Stimulated activated CD4-positive, alpha-beta T cell treated with anti-CD3 and anti-CD28 coated beads, Interleukin-1b, Interleukin-23, amount 100 ng/mL, for 4 hours (primary cell): ENCODE measurements at places on chromosomes 2 and 18.

DNA sequence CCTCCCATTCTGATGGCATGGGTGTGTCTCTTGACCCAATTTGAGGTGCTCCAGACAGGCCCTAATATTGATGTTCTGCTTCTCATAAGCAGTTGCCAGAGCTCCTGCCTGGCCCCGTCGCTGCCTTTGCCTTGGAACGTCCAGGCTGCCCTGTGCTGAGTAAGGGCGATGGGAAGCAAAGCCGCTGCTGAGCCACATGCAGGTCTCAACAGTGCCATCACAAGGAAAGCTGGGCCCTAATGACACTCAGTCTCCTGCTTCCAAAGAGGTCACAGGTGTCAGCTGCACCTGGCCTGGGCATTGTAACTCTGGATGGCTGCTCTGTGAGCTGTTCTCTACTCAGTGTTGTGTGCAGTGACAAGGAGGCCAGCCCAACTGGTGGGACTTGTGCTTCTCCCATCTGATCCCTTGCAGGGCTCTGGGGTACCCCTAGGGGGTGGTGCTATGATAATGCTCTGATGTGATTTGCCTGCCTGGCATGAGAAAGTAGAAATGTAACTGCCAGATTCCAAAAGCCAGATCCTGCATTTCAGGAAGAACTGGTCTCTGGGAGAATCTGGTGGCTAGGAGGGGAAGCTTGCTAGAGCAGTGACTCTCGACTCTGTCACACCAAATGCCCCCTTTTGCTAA lies 8.7 kb downstream of the TTC39C start:
- no peak for DNase-seq

DNA sequence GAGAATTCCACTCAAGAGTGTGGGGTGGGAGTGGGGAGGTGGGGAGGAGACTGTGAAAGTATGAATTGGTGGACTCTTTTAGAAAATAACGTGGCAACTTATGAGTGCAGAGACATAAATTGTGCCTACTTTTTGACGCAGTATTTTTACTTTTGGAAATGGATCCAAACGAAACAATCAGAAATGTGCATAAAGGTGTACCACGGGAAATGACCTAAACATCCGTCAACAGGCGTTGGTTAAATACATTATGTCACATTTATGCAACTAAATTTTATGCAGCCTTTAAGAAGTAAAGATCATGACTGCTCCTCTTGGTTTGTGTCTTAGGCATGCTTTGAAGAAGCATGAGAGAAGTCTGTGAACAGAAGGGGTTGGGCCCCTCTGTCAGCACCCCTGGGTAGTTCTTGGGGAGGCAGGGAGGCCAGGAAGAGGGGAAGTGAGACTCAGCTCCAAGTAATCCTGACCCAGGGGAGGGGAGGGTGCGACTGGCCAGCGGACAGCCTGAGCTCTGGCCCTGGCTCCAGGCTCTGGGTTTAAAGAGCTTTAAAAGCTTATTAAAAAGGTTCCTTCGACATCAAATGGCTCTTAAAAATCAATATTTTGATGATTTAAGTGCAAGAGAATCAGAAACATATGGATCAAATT lies 126.4 kb upstream of the HAAO start:
- DNase-seq = no peak

DNA sequence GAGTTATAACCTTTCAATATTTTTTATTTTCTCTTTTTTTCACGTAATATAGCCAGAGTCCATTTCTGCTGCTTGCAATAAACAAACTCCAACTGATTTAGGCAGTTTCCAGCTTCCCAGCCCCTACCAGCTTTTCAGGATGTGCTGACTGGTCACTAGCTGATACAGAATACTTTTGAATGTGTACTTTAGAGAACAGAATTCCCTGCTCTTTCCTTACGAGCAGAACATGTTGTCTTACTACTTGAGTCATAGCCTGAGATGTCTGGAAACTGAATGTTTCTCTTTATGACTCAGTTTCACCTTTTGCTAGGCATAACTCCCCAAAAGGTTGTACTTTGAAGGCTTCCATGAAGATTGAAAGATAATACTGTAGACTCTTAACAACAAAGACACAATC lies 44.5 kb upstream of the KCNE4 start:
- no peak for DNase-seq

GRCh38 chr2:11286749-11287148 lies 57.7 kb downstream of the ROCK2 start:
- DNase-seq = no peak

DNA sequence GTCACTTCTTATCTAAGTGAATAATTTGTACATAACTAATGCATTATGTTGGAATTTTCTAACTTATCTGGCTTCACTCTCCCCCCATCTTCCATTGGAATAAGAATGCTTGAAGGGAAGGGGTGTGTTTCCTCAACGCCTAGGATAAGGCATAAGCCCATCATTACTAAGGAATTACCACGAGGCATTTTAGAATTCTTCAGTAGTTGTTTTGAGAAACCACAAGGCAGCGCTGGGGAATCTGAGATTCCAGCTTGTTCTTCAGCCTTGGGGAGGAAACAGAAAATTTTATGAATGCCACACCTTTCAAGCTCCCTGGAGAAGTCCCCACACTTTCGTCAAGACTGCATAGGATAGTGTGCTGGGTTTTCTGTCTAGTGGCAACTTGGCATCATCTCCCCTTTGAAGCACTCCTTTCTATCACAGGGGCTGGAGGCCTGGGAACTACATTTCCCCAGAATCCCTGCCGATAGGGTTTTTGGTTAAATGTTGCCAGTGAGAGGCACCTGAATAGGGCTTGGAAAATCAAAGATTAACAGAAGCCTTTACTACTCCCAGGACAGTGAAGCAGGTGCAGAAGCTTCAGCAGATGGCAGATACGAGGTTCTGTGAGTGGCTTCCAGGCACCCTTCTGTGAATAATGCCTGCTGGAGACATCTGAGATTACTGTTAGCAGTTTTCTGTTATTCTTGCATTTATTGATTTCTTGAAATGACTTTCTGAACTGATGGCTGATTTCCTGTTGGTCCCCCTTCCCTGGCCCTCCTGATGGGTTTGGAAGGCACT lies 192.7 kb upstream of the REV1 start:
- DNase-seq = no peak

DNA sequence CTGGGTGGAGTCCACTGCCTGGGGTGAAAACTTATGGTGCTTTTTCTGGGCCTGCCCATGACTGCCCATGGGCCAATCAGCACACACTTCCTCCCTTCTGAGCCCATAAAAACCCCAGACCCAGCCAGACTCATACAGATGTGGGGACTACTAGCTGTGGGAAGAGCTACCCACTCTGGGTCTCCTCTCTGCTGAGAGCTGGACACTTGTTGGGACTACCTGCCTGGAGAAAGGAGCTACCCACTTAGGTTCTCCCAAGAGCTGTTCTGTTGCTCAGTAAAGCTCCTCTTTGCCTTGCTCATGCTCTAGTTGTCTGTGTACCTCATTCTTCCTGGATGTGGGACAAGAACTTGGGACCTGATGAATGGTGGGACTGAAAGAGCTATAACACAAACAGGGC lies 119.6 kb upstream of the SLC38A11 start:
- no peak for DNase-seq

DNA sequence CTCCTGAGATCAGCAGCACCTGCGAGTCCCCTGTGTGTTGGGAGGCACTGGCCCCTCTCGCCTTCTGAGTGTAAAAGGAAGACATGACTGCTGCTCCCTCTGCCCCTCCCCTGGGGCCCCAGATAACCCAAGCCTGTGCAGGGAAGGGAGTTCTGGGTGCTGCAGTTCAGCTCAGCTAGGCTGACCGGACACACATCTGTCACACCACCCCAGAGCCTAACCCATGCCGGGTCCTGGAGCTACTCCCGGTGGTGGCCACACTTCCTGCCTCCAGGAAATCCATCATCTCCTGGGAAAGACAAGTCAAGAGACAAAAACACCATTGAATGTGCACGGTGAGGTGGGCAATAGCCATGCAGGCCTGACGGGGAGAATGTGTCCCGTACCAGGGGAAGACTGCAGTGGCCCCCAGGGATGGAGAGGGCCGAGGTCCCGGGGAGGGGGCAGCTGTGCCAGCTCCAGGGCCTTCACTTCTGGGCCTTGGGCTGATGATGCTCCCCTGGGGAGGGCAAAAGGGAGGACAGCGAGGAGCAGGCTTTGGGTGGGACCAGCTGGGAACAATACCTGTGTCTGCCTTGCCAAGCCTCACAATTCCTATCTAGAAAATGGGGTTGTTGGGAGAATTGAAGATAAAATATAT lies 210.6 kb downstream of the TFCP2L1 start:
- DNase-seq = no peak
